ENCODE measurements at places on chromosomes 6 and 20. TPM values are rescaled to one million over a fixed set of nuclear protein-coding genes. Genes with fewer than 3 reads are reported as not detected.

- DNase-seq = no peak
Observed at GRCh38 chr6:133548423-133549159, 307.4 kb downstream of the EYA4 start.

GRCh38 chr6:104182811-104183210 lies 676.9 kb downstream of the HACE1 start:
- DNase-seq = no peak

DNA sequence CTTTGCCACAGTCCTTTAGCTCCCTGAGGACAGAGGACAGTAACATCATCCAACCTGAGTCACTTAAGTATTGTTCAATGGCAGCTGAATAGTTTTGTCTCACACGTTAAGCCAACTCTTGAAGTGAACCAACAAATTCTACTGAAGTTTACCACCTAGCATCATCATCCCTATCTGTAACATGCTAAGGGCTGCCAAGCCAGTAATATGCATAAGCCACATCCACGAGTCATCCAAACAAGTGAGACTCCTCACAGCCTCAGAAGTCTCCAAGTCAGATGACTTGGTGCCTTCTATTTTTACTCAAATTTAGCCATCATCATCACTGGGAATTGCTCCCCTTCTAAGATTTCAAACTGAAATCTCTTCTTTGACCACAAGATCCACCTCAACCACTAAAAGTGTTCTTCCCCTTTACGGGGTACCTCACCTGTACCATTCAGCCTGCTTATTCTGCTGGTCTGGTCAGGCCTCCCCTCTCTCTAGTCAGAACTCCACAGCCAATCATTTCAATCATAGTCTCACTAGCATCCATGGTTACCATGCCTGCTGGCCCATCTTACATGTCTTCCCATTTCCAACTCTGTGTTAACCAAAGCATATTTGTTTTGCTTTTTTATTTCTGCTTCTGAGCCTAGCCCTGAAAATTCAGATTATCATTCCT lies 73.7 kb downstream of the DTNBP1 start:
- DNase-seq = no peak

DNA sequence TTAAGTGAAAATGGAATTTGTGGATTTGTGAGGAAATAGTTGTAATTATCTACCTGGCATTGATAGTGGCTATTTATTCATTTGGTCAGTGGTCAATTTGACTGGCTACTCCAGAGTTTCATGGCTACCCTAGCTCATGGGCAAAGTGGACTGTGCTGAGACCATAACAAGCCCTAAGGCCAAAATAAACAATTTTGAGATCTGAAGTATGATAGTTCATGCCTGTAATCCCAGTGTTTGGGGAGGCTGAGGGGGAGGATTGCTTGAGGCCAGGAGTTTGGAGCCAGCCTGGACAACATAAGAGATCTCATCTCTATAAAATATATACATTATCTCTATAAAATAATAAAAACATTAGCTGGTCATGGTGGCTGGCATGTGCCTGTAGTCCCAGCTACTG lies 311.7 kb downstream of the HIVEP2 start:
- no peak for DNase-seq

DNA sequence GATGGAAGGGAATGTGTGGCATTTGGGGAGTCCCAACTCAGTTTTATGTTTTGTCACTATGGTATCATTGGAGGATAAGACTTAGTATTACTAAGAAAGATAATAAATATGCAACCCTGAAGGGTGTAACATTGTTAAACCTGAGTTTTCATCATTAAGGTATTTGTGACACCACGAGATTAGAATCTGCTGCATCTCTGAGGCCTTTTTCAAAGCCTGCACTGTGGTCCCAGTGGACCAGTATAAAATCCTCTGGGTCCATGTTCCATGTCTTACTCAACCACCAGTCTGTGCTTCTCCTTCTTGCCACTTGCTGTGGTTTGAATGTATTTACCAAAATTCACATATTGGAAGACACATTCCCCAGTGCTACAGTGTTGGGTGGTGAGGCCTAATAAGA lies 130.6 kb downstream of the TBX18 start:
- no peak for DNase-seq

Gene PSMB8
- 16.7 TPM for total RNA-seq

Data from Right ventricle myocardium superior (tissue), 1 donor.